CD8-positive, alpha-beta memory T cell (primary cell): ENCODE measurements at places on chromosomes 7 and 10. TPM values are rescaled to one million over a fixed set of nuclear protein-coding genes. Genes with fewer than 3 reads are reported as not detected.
A peak's percentile ranks its signal among the peaks of the same experiment; 100 is the strongest.

GRCh38 chr10:115996031-115996430 lies 277.0 kb downstream of the GFRA1 start:
- DNase-seq = no peak

ATG9B gene
- 15.4 TPM for polyA plus RNA-seq

RBP4 gene
- polyA plus RNA-seq = not detected

RSPH10B2 gene
- polyA plus RNA-seq = not detected

DNA sequence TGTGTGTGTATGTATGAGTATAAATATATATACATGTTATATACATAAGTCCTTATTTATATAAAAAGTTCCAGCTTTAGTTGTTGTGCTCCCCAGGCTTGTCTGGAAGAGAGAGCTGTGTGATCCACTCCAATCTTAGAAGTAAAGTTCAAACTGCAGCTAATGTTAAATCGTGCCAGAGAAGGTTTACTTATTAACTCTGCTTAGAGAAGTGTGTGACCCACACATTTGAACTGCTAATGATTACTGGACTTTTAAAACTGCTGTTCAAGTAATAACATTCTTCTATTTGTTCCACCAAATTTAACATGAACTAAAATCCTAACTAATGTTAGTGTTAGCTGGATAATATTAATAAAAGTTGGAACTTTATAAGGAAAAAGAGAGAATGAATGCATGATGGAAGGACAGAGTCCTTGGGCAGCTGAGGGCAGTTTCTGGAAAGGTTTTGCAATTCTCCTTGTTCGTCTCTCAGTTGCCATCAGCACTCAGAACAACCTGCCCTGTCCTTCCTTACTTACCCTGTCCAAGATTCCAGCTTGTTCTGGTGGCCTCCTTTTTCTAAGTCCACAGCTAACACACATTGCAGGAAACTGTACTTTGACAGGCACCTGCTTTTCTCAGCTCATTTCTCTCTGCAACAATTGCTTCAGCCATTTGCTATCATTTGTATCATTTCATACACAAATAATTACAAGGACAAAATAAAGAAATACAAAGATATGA lies 162.6 kb downstream of the FAM107B start:
- DNase-seq = no peak

- DNase-seq = no peak
Observed at GRCh38 chr10:114281006-114281405, 42.0 kb downstream of the VWA2 start.

GRCh38 chr7:116741625-116742316 lies 69.8 kb downstream of the MET start:
- DNase-seq = no peak

- no peak for DNase-seq
Observed at GRCh38 chr7:15839416-15840100, 153.1 kb upstream of the MEOX2 start.

GRCh38 chr10:3829156-3830050 lies 44.4 kb upstream of the KLF6 start:
- DNase-seq = no peak

- DNase-seq = no peak
Observed at GRCh38 chr10:49458869-49459268, 63.0 kb upstream of the DRGX start.

BNIP3 gene
- 26.3 TPM for polyA plus RNA-seq

DNAJB9 gene
- polyA plus RNA-seq = 37.5 TPM

GRCh38 chr10:50392966-50393718 lies 141.8 kb upstream of the ASAH2 start:
- DNase-seq = no peak

DNA sequence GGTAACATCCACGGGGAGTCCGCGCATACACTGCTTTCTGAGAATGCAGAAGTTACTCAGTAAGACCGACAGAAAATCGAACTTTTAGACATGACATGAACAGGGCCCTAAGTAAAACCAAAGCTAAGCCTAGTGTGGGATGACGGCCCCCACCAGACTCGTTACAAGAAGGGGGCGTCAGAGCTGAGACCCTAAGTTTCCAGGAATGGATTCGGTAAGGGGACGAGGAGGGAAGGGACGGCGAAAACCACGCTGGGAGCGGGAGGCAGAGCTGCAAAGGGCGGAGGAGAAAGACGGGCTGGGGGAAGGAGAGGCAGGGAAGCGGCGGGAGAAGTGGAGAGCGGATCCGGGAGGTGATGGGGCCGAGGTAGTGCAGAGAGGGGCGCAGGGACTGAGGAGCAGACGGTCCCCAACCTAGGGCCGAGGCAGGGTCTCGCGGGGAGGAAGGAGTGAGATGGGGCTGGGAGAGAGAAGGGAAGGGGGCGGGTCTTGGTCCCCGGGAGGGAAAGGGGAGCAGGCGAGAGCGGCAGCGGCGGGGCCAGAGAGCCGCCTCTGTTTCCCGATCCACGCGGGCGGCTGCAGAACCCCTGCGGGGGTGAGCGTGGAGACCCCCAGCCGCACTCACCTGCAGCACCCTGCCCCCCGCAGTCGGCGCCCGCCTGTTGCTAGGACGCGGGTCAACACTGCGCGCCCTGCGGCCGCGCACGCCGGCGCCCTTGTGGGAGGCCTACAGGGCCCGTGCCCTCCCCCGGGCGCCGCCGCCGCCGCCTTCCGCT lies 513 bp downstream of the ODAD2 start:
- DNase-seq = peak; percentile 19

GRCh38 chr7:116441534-116441933 lies 58.0 kb upstream of the CAV2 start:
- DNase-seq = no peak

DNA sequence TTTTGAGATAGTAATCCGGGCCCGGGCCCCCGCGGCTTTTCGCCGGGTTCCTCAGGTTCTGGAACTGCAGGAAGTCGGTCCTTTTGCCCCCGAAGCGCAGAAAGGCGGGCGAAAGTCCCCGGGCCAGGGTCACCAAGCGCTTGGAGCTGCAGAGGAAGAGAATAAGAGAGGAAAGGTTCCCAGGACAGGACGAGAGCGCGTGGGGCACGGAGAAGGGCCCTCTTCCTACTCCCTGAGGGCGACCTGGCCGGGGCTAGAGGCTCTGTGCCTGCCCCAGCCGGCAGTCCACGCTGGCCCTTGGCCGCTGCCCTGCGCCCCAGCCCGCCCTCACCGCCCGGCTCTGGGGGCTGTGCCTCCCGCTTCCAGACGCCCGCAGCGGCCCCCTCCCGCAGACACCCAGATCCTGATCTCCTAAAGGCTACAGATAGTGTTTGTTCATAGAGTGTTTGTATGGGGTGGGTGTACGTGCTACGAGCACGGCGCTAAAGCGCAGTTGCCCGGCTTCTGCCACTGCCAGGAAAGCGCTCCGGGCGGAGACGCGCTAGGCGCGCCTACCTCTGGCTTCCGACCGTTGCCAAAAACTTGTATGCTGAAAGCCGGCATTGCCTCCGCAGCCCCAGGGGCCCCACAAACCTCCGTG lies 3.2 kb downstream of the HPSE2 start:
- DNase-seq = no peak

DNA sequence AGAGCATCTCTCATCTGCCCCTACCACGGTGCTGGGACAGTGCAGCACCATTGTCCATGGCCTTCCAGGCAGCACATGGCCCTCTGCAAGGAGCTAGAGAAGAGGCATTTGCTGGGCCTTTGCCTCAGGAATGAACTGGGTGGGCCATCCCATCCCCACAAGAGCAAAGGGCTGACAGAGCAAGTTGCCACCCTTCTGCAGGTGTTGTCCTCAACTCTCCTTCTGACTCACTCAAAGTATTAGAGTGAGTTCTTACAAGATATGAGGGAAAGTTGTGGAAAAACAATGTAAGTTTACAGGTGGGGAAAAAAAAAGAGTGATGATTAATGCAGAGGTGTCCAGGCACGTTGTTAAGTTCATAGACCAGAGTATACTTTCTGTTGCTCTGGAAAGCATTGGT lies 261.2 kb downstream of the SKIDA1 start:
- no peak for DNase-seq

- DNase-seq = no peak
Observed at GRCh38 chr10:91664426-91664825, 31.6 kb upstream of the PPP1R3C start.

NEUROG3 gene
- polyA plus RNA-seq = 0.15 TPM

CCNY gene
- polyA plus RNA-seq = 15.1 TPM

KEL gene
- not detected for polyA plus RNA-seq

- no peak for DNase-seq
Observed at GRCh38 chr10:108721874-108722273, 1201.4 kb downstream of the XPNPEP1 start.

NXPH1 gene
- not detected for polyA plus RNA-seq

SMNDC1 gene
- polyA plus RNA-seq = 17.7 TPM

DNA sequence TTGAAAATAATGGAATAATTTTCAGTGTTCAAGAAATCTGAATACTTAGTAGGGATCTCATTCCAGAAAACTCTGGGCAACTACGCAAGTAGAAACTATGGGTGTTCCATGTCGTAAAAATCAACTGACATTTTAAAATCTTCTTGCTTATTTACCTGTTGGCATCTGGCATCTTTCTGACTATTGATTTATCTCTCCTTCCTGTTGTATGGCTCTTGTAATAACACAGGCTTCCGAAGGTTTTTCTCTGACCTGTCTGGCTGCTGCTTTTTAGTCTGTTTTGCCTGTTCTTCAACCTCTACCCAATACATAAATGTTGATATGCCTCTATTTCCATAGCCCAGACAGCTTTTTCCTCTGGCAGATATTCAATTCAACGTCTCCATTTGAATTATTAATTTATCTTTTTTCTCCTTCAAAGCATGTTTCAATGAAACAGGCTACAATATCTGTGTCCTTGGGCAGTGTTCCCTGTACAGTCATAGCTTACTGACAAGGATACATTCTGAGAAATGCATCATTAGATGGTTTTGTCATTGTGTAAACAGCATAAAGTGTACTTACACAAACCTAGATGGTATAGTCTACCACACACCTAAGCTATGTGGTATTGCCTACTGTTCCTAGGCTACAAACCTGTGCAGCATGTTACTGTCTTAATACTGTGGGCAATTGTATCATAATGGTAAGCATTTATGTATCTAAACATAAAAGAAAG lies 105.9 kb upstream of the ETV1 start:
- no peak for DNase-seq

GRCh38 chr7:128177768-128178550 lies 63.1 kb upstream of the LEP start:
- no peak for DNase-seq

TMEM140 gene
- 34.4 TPM for polyA plus RNA-seq

GRCh38 chr7:17716816-17717215 lies 223.5 kb downstream of the SNX13 start:
- no peak for DNase-seq

DNA sequence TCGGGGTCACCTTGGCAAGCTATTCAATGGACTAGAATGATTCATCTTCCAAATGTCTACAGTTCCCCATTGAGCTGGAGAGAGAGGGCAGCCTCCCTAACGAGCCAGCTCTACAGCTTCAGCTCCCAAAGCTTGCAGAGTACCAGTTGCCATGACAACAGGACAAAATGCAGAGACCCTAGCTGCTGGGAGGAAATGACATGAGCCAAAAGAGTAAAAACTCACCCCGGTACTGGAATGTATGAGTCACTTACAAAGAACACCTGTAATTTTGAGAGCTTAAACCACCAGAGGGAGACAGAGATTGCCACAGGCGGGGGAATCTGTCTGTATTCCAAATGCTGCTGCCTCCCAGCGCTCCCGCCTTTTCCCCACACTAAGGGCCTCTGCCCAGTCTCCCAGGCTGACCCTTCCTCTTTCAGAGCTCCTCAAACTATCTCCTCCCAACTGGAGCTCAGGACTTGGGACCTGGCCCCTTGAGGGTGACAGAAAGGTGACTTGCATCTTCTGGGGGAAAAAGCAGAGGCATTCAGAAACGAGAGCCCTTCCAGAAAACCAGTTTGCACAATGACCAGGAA lies 95.5 kb downstream of the CUL2 start:
- DNase-seq = peak; percentile 69

PDGFA gene
- 0.68 TPM for polyA plus RNA-seq

GRCh38 chr7:91079487-91079886 lies 184.7 kb upstream of the FZD1 start:
- no peak for DNase-seq

DNA sequence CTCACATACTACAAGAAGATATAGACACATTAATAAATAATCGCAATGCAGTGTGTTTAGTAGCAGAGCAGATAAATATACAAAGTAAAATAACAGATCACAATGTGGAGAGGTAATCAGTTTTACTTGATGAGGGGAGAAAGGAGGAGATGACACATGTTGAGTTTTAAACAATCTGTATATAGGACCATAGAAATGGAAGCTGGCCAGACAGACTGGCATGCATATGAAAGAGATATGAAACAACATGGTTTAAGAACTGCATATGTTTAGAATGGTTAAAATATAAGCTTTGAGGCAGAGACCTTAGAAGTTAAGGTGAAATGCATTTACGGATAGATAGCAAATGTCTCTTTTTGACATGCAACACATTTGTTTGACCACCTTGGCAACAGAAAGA lies 19.8 kb upstream of the CCDC7 start:
- no peak for DNase-seq

DNA sequence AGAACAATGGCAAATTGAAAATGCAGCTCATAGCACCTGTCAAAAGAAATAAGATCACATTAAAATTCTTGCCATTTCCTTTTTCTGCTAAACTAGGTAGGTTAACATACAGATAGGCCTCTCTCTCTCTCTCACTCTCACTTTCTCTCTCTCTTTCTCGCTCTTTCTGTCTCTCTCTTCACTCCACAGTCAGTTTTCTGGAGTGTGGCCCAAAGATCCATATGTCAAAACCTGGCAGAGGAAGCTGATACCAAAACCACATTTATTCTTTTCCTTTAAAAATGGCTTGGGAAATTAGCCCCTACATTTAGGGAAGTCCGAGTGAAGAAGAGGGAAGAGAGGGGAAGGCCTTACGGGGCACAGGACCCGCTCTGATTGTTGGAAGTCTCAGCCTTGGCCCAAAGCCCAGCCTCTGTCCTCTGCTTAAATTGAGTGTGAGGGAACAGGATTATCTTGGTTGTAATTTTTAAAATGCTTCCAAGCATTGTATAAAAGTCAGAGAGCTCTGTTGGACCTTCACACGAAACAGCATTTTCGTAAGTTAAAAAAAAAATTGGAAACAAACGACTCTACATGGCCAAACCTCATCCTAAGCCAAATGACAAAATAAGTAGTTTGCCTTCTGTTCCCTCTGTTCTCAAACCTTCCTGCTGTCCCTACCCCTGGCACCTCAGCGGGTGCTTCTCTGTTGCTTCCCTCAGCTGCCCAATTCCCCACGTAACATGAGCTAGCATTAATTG lies 83.2 kb downstream of the FRMD4A start:
- DNase-seq = no peak

EGFR gene
- not detected for polyA plus RNA-seq

ANKRD61 gene
- not detected for polyA plus RNA-seq

DNA sequence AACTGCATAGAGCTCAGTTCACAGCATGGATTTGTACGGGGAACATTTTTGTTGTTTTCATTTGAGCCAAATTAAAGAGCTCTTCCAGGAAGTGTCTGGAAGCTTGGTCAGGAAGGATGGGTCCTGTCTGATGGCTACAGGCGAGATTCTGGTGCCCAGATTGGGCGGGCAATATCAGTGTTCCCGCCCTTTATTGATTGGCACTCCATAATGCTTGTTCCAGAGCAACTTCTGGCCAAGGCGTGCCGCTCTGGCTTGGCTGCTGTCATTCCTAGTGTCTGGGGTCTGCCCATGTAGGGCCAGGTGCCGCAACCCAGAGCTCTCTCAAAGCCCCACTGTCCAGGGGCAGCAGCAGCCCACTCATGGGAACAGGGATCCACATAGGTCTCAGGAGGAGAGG lies 45.9 kb downstream of the RAMP3 start:
- DNase-seq = no peak
